ENCODE measurements at places on chromosomes 13 and 19. TPM values are rescaled to one million over a fixed set of nuclear protein-coding genes. Genes with fewer than 3 reads are reported as not detected.

DNA sequence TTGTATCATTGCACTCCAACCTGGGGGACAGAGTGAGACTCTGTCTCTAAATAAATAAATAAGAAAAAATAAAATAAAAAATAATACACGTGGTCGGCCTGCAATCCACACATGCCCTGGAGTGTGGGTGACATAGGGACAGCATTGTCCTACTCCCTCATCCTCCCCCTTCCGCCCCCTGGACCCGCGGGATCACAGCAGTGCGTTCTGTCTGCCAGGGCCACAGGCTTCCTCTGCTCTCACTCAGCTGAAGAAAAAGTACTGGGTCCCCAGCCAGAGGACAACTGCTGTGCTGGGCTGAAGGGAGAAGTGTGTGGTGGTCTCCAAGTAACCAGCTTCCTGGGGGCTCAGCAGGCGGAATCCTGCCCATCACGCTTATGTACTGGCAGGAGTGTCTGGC lies 6.3 kb downstream of the BCAT2 start:
- no peak for DNase-seq

- DNase-seq, result no peak
These were observed 6.8 kb downstream of the FREM2 start for GRCh38 chr13:38693641-38694040.

DNA sequence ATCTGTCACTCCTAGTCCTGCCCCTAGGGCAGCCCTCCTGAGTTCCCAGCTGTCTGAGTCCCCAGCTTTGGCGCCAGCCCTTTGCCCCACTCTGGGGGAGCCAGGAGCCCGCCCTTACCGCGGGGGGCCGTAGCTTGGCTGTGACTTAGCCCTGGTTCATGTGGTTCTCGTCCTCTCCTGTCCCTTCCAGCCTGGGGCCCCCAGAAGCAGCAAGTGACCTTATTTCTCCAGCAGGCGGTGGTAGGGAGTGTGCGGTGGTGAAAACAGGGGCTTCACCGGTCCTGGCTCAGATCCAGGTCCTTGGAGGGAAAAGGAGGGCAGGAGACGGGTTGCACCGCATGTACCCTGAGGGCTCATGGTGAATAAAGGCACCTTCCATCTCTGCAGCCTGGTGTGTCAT lies 7.9 kb downstream of the GIPC3 start:
- no peak for DNase-seq

GRCh38 chr13:110642291-110642981 lies 27.1 kb downstream of the NAXD start:
- DNase-seq, result no peak

DNA sequence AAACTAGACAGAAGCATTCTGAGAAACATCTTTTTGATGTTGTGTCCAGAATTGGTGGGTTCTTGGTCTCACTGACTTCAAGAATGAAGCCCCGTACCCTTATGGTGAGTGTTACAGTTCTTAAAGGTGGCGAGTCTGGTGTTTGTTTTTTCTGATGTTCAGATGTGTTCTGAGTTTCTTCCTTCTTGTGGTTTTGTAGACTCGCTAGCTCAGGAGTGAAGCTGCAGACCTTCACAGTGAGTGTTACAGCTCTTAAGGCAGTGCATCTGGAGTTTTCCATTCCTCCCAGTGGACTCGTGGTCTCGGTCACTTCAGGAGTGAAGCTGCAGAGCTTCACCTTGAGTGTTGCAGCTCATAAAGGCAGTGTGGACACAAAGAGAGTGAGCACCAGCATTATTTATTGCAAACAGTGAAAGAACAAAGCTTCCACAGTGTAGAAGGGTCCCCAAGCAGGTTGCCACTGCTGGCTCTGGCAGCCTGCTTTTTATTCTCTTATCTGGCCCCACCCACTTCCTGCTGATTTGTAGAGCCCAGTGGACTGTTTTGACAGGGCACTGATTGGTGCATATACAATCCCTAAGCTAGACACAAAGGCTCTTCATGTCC lies 1820.8 kb downstream of the UQCRFS1 start:
- DNase-seq, result no peak

- no peak for DNase-seq
These were observed 54.9 kb upstream of the ATP12A start for GRCh38 chr13:24625331-24625731.

GRCh38 chr19:6241680-6242377 lies 37.9 kb downstream of the MLLT1 start:
- no peak for DNase-seq

DNA sequence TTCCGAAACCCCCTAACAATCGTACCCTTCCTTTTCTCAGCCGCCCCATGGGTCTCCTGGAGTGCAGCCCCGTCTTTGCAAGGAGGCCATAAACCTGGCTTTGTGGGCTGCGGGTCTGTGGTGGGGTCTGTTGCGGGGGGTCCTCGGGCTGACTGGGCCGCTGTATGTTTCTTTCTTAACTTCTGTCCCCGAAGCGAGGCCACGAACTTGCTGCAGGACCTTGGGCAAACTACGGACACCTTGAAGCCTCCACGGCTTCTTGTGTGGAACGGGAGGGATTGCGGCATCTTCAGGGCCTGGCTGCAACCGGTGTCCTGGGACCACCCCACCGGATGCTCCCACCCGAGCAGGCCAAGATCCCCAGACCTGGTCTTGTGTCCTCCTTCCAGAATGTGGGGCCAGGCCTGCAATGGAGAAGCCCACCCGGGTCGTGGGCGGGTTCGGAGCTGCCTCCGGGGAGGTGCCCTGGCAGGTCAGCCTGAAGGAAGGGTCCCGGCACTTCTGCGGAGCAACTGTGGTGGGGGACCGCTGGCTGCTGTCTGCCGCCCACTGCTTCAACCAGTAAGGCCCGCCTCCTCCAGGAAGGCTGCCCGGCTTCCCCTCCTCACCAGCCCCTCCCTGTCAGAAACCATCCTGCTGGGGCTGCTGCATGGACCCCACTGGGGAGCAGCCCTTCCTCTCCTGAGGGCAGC lies 12.0 kb downstream of the TIMM13 start:
- no peak for DNase-seq

DNA sequence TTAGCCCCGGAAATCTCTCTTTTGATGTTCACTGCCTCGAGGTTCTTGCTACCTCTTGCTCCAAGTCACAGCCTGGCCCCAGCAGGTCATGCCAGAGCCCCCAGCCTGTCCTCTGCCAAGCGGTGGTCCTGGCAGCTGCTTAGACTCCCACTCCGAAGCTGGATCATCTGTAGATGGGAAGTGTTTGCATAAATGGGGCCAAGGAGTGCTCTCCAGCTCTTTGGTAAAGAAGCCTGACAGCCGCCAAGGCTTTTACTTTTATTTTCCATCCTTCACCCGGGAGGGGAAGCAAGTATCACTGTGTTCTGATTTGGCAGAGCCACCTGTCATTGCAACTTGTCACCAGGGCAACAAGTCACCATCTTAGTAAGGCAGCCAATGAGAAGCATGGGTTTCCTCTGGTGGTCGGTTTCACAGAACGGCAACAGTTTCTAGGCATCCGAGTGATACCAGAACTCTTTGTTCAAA lies 10.6 kb upstream of the RETN start:
- peak; percentile 20 for DNase-seq

DNA sequence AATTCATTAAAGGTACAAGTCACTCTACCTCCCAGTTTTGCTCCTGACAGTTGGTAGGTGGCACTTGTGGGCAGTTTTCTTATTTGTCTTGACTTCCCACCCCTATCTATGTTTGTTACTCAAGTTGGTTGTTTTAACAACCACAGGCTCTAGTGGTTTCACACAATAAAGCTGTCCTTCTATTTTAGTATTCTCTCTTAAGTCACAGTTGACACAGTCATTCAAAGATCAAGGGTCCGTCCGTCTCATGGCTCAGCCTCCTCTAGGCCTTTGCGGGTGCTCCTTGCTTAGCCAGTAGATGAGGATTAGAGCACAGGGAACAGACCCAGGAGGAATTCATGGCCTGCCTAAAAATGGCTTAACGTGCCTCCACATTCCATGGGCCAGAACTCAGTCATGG lies 573.7 kb downstream of the IRS2 start:
- DNase-seq, result peak; percentile 17

DNA sequence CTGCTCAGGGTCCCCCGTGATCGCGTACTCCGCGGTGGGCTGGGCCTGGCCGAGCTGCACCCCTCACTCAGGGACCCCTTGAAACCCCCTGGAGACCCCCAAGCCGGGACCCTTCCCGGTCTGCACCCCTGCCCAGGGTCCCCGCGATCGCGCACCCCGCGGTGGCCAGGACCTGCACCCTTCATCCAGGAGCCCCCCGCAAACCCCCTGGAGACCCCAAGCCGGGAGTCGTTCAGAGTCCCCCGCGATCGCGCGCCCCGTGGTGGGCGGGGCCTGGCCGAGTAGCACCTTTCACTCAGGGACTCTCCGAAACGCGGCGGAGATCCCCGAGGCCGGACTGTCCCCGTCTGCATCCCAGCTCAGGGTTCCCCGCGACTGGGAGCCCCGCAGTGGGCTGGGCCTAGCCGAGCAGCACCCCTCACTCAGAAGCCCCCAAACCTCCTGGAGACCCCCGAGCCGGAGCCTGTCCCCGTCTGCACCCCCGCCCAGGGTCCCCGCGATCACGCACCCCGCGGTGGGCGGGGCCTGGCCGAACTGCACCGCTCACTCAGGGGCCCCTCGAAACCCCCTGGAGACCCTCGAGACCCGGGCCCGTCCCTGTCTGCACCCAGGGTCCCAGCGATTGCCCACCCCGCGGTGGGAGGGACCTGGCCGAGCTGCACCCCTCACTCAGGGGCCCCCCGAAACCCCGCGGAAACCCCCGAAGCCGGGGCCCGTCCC lies 748 bp downstream of the LMNB2 start:
- peak; percentile 48 for DNase-seq

- no peak for DNase-seq
These were observed 109.1 kb upstream of the PEG3 start for GRCh38 chr19:56949626-56950025.

- DNase-seq, result no peak
These were observed 1.5 kb downstream of the SIGLEC8 start for GRCh38 chr19:51456541-51457290.

- no peak for DNase-seq
These were observed 3.1 kb downstream of the AKAP11 start for GRCh38 chr13:42275098-42275471.

DNA sequence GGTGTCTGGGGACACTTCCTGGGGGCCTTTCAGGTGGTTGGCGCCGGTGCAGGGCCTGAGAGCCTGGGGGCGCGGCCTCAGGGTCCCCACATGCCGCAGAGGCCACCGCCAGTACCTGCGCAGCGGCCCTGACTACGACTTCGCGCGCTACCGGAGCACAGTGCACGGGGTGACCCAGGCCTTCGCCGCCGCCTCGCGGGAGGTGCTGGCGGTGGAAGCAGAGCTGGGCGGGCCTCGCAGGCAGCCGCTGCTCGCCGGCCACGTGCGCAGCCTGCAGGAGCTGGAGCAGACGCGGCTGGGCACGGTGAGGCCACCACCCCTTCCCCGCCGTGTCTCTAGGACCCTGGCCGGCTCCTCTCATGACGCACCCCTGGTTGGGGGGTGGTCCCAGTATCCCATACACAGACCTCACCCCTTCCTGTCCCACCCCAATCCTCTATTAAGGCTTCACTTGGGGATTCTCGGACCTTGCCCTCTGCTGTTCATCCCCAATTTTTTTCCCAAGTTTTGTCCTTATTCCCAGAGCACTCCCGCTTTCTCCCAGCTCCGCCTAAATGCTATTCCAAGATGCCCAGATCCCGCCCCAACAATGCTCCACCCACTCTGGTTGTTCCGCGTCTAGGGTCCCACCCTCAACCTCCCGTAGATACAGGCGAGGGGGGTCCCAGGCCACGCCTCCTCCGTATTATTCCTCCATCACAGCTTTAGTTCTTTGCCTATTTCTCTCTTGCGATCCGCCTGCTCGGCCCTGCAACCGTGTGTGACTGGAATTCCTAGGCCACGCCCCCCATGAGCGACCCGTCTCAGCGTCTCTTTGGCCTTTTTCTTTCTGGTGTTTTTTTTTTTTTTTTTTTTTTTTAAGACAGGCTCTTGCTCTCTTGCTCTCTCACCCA lies 1.0 kb downstream of the REX1BD start:
- peak; percentile 65 for DNase-seq

DNA sequence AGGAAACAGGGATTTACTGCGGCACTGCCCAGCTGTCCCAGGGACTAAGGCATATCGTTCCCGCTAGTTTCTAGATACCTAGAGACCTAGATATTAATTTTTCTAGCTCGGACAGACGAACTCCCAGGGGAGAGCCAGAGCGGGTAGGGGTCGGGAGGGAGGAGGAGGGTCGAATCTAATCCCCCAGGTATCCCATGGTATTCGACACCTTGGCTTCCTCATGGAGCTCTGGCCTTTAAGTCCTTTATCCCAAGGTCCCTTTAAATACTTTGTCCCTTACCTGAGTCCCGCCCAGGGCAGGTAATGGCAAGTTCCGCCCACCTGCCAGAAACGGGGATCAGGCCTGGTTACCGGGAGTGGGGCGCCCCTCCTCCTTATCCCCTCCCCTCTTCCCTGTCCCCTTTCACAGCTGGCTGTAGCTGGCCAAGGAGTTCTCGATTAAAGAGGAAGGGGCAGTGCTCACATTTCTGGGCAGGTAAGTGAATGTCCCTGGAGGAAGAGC lies at the start of gene PRRG2:
Gene PRRG2 (plus strand): TSS at position 310 of the 502 bp plus-strand sequence. CDS start 1,904 bp downstream, outside the sequence.
- DNase-seq, result no peak

DNA sequence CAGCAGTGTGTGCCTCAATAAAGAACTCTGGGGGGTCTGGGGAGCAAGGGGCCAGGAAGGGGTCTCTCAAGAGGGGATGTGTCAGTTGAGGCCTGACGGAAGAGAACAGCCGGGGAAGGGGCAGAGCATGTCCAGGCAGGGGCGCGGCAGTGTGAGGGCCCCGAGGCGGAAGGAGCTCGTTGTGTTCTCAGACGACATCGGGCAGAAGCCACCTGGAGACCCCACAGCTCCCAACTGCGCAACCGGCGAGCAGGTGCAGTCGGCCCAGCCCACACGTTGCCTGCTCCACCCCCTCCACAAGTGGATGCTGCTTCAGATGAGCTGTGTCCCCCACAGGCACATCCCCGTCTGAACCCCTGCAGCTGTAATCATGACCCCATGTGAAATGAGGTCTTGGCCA lies 4.9 kb downstream of the CACTIN start:
- DNase-seq, result no peak

DNA sequence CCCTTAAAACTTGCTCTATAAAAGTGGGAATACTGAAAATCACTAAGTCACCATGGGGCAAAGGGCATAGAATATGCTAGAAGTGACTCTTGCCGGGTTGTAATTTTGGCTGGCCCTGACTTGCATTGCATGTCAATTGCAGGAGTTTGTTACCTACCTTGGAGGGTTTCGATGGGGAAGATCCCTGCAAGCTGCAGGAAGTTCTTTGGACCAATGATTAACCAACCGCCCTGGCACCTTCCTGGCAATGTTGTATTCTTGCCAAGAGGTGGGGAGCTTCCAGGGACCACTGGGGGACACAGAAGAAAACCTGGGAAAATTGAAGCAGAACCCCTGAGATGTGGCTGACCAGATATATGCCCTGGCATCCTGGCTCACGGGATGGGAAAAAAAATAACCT lies 235.8 kb downstream of the B3GLCT start:
- no peak for DNase-seq

The KIR2DL4 gene
- total RNA-seq, result not detected

The CADM4 gene
- 1.5 TPM for total RNA-seq

The MKNK2 gene
- 60.0 TPM for total RNA-seq

The DPF1 gene
- 8.3 TPM for total RNA-seq

The PPM1N gene
- 0.64 TPM for total RNA-seq

The PLEKHF1 gene
- 4.2 TPM for total RNA-seq

The ZNF611 gene
- total RNA-seq, result 21.1 TPM

The KLK5 gene
- total RNA-seq, result not detected
